ENCODE measurements at places on chromosomes 6 and 20.

GRCh38 chr6:89682991-89683390, 44.4 kb upstream of the LYRM2 start:
- DNase-seq = no peak

- no peak for DNase-seq
Measured at GRCh38 chr6:47098570-47098993, 56.5 kb upstream of the ADGRF1 start.

GRCh38 chr20:45860560-45861220, 3.3 kb downstream of the ZSWIM3 start:
- no peak for DNase-seq

- DNase-seq = no peak
Measured at GRCh38 chr6:36349240-36349639, 12.6 kb upstream of the BNIP5 start.

DNA sequence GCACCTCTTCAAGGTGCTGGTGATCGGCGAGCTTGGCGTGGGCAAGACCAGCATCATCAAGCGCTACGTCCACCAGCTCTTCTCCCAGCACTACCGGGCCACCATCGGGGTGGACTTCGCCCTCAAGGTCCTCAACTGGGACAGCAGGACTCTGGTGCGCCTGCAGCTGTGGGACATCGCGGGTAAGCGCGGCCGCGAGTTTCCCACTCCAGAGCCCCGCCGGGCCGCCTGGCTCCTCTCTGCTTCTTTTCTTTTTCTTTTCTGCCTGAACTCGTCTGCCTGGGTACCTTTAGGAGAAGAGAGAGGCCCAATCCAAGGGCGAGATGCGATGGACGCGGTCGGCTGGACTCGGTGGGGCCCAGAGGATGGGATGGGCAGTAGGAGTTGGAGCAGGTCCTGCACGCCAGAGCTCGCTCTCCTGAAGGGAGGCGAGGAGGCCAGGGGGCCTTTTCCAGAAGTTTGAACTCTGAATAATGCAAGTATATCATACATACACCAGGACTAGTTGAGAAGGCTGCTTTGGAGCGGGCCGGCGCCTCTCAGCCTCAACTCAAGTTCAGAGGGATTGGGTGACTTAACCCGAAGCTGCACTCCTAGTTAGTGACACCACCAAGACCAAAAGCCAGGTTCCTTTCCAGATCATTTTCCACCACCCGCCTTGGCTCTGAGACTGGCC, 445 bp downstream of the RAB32 start:
- peak; percentile 51 for DNase-seq

GRCh38 chr6:138896104-138896756, 91.8 kb downstream of the REPS1 start:
- DNase-seq = no peak

- DNase-seq = no peak
Measured at GRCh38 chr20:32445539-32446273, 87.6 kb downstream of the ASXL1 start.

DNA sequence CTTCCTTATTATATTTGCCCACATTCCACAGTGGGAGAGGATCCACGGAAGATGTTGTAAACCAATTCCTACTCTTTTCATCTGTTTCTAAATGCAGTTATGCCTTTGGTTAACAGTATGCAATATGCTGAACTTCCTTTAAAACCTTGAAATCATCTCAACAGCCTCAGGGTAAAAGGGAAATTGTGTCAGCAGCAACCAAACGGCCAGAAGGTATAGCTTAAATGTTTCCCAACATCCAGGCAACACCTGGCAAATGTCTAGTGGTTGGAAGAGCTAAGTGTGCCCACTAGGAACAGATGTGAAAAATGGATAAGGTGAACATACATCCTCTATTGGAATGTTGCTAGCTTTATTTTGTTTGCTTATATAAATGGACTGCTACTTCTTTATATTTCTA, 164.8 kb downstream of the FAXC start:
- no peak for DNase-seq

DNA sequence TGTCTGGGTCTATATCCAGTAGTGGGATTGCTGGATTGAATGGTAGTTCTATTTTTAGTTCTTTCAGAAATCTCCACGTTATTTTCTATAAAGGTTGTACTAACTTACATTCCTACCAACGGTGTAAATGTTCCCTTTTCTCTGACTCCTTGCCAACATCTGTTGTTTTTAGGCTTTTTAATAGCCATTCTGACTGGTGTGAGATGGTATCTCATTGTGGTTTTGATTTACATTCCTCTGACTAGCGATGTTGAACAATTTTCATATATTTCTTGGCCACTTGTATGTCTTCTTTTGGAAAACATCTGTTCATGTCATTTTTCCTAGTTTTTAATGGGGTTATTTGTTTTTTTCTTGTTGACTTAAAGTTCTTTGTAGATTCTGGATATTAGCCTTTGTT, 99.3 kb downstream of the BMP2 start:
- no peak for DNase-seq

GRCh38 chr6:135002974-135003703, 51.5 kb downstream of the HBS1L start:
- DNase-seq = no peak

DNA sequence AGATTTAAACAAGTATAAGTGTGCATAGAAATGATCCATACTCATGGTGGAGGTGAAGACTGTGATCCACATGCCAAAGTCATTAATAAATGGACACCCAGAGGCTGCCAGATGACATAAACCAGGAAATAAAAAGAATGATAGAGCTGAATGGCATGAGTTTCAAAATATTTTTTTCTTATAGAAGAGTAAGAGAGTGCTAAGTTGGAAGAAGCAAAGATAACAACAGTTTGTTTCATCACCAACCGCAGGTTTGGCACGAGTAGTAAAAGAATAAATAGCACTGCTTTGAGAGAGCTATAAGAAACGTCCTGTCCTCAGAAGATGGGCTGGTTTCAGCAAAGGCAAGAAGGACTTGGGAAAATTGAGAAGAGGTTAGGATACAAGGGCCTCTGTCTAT, 246.9 kb downstream of the UBE3D start:
- no peak for DNase-seq

GRCh38 chr6:81718126-81718525, 34.4 kb downstream of the TENT5A start:
- DNase-seq = no peak

- no peak for DNase-seq
Measured at GRCh38 chr20:623704-624103, 13.6 kb upstream of the TCF15 start.

DNA sequence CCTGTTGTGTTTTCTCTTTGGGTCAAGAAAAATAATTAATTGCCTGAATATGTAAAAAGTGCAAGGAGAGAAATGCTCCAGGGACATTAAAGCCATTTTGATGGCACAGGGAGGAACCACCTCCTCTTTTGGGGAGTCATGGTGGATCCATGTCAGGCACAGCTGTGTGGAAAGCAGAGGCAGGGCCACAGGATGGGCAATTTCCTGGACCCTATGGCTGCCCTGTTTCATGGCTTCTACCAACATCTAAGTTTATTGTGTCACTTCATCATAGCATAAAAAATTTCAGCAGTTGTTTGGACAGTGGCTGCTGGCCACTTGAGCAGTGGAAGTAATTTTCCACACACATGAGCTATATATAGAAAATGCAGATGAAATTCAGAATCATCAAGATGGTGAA, 238.2 kb downstream of the SYNE1 start:
- no peak for DNase-seq

DNA sequence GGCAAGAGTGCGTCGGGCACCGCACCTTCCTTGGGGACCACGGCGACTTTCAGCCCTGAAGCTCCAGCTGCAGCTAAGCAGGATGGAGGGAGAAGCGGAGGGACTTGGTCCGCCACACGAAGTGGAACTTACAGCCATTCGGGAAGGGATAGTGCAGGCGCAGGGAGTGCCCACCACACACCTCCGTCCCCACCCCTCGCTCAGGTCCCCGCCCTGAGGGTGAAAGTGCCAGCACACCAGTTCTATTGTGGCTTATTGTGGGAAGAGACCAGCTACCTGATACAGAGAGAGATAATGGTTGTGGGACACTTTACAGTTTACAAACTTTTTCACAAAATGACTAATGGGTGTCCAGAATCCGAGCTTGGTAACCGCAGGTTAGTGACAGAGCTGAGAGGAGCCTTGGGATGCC, 76.1 kb downstream of the IRF4 start:
- DNase-seq = no peak

GRCh38 chr6:23537828-23538227, 588.2 kb upstream of the NRSN1 start:
- no peak for DNase-seq

- no peak for DNase-seq
Measured at GRCh38 chr20:32493356-32493755, 91.8 kb downstream of the NOL4L start.

DNA sequence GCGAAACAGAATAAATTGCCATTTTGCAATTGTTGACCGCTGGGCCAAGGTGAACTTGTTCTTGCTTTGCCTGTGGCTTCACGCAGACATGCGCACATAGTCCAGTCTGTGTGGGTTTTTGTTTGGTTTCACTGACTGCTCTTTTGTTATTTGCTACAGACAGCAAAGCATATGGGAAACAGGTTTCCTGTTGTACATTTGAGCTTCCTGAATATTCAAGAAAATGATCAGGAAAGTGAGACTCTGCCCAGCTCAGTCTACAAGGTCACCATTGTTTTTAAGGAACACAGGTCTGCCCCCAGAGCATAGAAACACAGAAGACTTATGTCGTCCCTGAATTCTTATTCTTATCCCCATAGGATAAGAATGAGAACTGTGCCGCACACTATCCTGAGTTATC, 55.6 kb downstream of the SASH1 start:
- DNase-seq = no peak

DNA sequence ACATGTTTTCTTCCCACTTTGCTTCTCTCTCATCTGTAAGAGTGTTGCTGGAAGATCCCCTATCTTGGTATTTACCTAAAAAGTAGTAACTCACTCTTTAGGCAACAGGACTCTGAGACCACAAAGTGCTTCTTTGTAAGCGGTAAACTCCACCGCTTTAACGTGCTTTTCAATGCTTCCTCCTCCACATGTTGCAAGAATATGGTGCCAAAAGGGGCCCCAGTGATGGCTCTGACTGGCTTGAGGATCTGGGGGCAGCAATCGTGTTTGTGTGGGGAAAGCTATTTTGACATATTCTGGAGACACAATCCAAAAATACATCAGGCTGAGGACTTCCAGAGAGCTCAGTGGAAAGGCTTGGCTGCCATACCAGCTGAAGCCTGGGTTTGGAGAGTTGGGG, 12.4 kb upstream of the CPNE5 start:
- no peak for DNase-seq

DNA sequence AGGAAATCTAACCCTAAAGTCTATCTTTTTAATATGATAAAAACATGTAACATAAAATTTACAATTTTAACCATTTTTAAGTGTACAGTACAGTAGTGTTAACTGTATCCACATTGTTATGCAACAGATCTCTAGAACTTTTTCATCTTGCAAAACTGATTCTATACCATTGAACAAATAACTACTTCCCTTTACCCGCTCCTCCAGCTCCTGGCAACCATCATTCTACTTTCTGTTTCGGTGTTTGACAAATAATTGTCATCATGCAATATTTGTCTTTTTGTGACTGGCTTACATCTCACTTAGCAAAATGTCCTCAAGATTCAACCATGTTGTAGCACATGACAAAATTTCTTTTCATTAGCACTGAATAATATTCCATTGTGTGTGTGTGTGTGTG, 203.2 kb downstream of the SIM1 start:
- DNase-seq = no peak

GRCh38 chr6:154506582-154506981, 3.9 kb downstream of the CNKSR3 start:
- DNase-seq = no peak

DNA sequence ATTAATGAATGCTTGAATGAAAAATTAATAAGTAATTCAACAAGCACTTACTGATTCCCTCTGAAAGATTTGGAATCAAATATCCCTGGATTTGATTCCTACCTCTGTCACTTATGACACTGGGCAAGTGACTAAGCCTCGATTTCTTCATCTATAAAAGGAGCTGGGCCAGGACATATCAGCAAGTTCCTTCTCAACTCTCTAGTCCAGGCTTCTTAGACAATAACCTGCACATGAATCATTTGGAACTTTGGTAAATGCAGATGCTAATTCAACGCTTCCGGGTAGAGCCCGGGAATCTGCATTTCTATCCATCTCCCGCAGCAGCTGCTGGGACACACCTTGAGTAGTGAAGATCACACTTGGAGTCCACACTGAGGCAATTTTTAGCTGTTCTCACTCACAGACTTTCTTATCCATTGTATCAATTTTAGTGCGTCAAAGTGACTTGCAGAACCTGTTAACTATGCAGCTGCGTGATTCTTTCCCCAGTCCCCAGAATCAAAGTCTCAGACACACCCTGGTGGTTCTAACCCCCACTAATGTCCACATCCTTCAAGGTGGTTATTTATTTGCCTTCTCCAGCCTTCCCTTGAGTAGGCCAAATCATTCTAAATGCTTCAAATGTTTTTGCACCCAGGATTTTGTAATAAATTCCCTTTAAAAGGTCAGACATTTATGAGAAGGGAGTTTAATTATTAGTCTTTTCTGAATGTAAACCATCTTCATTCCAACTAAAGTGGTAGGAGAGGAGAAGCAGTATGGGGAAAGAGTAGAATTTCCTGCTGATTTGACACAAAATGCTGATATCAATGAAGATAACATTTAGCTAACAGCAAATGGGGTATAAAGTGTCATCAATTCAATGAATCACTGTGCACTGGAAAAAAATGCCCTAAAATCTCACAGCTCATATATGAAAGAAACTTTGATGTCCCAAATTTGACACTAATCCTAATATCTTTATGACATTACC, 26.0 kb upstream of the CCND3 start:
- no peak for DNase-seq

DNA sequence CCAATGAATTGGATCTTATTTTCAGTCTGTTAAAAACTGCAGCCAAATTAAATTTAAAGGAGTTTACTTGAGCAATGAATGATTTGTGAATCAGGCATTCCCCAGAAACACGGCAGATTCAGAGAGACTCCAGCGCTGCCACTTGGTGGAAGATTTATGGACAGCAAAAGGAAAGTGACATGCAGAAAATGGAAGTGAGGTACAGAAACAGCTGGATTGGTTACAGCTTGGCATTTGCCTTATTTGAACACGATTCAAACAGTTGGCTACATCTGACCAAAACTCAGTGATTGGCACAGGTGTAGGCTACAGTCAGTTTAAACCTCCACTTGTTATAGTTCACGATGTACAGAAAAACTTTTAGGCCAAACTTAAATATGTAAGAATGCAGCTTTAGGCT, 257.6 kb upstream of the IMPG1 start:
- no peak for DNase-seq

DNA sequence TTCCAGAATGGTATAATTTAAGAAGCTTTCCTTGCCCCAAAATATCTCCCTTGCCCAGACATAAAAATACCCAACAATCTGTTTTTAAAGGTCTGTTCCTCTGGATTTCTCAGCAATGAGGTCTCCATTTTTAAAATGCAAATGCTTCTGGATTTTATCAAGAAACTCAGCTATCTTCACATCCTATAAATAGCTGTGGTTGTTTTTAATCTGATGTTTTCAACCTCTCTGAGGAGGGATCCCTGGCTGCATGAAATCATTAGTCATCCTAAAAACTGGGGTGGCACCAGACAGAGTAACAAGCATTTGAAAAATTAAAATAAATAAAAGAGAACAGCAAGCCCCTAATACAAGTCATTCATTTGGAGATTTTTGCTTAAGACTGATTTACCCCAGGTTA, 168.5 kb upstream of the ID4 start:
- no peak for DNase-seq

All from right renal pelvis (tissue), 4 donors.